ENCODE measurements at places on chromosomes 6 and 20.

DNA sequence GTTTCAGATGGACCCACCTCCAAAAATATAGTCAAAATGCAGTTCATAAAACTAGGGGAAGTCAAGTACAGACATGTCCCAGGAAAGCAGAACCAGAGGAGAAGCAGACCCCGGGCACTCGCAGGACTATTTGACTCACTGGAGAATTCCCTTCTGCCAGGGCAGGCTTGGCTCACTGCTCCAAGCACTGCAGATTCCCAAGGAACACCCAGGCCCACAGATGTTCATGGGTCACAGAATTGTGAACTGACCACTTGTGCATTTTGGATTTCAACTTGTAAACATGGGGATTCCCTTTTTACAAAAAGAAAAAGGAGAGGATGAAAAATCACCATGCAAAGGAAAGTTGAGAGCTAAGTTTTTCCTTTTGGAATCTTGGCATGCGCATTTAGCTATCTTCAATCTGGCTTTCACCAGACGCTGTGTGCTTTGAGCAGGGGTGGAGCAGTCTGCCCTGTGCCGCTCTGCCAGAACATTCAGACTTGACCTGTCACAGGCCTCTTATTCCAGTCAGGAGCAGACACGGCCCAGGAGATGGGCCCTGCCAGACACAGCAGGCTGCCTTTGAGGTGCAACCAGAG, 237.5 kb upstream of the TAB2 start:
- no peak for DNase-seq

- no peak for DNase-seq
These were observed 4.7 kb downstream of the JPH2 start for GRCh38 chr20:44182135-44182765.

GRCh38 chr20:49979030-49979832, 3.5 kb upstream of the SNAI1 start:
- no peak for DNase-seq

DNA sequence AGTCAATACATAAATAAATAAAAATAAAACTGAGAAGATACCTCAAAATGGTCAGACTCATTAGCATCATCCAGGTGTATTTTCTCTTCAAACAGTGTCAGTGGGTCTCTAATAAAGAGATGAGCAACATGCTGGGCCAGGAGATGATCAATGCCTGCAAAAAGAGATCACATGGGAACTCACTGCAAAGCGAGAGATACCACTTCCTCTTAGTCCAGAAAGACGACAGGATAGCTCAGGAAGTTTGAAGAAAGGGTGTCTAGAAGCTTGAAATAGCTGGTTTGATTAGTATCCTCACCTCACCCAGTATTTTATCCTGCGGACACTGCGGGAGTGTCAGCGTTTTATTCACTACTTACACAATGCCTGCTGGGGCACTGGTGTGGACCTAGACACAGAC, 38.0 kb downstream of the GCLC start:
- DNase-seq, result no peak

DNA sequence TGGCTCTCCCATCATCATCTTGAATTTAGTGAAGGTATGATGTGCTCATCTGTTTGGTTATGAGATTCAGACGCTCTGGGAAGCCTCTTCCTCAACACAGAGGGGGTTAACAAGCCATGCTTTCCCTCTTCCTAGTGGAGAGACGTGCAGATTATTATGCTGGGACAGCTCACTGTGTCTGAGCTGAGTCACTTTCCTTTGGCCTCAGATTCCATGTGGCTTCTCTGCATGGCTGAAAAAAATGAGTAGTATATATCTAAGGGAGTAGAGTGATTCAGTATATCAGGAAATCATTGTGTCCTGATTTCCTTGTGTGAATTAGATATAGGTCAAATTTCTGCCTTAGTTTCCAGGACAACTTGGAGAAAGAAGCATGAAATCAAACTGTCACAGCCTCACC, 52.6 kb downstream of the FIG4 start:
- DNase-seq, result no peak

- DNase-seq, result no peak
These were observed 50.2 kb downstream of the ARID1B start for GRCh38 chr6:156827382-156827781.

GRCh38 chr6:122153557-122153956, 245.9 kb upstream of the HSF2 start:
- DNase-seq, result no peak

DNA sequence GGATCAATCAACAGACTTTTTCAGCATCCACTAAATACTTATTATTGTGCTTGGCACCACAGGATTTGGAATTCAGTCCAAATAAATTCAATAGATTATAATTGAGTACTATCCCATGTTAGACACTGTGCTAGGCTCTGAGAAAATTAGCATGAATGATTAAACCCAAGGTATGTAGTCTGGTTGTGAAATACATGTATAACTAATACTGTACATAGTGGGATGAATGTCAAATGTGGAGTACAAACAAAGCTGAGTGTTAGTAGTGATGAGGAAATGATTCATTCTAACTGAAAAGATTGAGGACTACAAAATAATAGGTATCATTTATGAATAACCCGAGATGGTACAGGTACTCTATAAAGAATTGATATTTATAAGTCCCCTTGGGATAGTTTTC, 111.9 kb upstream of the FLRT3 start:
- no peak for DNase-seq

GRCh38 chr6:166957087-166957804, 896 bp upstream of the RNASET2 start:
- DNase-seq, result peak; percentile 13

GRCh38 chr6:92559611-92560010, 859.7 kb downstream of the EPHA7 start:
- DNase-seq, result no peak

DNA sequence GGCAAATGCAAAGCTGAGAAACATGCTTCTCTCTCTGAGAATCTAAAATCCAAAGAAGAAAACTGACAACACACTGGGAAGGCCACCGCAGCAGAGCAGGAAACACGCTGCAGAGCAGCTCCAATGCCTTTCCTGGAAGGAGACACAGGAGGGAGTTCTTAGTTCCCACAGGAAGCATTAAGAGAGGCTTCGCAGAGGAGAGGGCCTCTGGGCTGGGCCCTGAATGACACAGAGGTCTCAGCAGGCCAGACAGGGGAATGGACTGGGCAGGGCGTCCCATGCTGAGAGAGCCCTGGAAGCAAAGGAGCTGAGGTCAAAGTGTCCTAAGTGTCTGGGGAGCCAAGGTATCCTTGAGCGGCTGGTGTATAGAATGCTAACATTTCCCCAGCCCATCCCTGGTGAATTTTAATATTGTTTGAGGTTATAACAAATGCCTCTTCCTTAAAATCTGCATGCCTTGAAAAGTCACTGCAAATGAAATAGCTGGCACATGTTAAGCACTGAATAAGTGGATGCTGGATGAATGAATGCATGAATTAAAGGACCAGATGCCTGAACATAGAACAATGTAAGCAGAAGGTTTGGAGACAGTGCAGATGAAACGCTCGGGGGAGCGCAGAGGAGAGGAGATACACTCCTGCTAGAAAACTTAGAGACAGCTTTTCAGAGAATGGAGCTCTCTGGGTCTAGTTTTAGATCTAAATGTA, 110.0 kb upstream of the SYNDIG1 start:
- DNase-seq, result no peak

DNA sequence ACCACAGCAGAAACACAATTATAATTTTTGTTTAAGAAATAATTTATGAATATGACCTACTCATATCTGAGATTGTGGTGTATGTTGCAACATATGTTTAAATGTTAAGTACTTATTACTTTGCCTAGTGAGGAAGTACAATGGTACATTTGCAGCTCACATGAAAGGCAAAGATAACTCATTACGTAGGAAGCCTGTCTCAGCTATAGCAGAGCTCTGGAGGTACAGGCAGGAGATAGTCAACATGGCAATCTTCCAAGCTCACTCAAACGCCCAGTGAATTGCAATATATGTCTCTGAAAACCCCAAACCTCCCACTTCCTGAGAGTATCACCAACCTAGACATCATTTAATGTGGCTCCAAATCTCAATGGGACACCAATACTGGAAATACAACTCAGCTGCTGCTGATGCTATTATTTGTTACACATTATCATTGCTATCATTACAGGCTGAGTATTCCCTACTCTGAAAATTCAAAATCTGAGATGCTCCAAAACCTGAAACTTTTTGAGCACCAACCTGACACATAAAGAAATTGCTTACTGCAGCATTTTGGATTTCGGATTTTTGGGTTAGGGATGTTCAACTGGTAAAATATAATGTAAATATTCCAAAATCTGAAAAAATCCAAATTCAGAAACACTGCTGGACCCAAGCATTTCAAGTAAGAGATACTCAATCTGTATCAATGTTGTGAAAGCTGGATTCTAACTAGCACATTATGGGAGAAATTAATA, 25.1 kb upstream of the GSTA4 start:
- no peak for DNase-seq

DNA sequence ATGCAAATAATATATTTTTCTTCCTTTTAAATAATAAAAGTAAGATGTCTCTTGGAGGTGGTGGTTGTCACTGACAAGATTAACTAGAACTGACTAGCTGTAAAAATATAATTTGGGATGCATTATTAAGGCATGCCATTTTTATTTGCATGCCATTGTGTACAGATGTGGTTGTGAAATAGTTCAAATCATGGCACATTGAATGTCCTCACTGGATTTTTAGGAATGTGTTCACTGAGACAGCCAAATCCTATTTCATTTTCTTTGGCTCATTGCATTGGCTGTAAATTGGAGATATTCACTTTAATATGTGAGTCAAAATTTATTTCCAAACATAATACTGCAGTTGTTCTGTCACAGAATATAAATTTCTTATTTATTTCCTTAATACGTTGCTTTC, 62.3 kb downstream of the ESR1 start:
- no peak for DNase-seq

- no peak for DNase-seq
These were observed 62.2 kb upstream of the PLN start for GRCh38 chr6:118485601-118486550.

GRCh38 chr20:44135417-44136204, 51.4 kb downstream of the JPH2 start:
- DNase-seq, result no peak

- DNase-seq, result no peak
These were observed 221.6 kb downstream of the OGFRL1 start for GRCh38 chr6:71510057-71510713.

All from esophagus squamous epithelium (tissue), 5 donors.